ENCODE measurements at places on chromosomes 5 and 9.
A peak's percentile ranks its signal among the peaks of the same experiment; 100 is the strongest.

GRCh38 chr9:92432972-92433548, 8.8 kb upstream of the OMD start:
- no peak for DNase-seq

- DNase-seq: no peak
Observed at GRCh38 chr5:178368274-178368673, 135.7 kb upstream of the PHYKPL start.

DNA sequence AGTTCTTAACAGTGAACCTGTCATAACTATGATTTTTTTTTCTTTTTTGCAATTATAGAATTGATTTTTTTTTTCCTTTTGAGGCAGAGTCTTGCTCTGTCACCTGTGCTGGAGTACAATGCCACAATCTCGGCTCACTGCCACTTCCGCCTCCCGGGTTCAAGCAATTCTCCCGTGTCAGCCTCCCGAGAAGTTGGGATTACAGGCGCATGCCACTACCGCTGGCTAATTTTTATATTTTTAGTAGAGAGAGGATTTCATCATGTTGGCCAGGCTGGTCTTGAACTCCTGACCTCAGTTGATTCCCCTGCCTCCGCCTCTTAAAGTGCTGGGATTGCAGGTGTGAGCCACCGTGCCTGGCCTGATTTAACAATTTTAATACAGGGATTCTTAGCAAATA, 21.4 kb downstream of the UGCG start:
- no peak for DNase-seq

DNA sequence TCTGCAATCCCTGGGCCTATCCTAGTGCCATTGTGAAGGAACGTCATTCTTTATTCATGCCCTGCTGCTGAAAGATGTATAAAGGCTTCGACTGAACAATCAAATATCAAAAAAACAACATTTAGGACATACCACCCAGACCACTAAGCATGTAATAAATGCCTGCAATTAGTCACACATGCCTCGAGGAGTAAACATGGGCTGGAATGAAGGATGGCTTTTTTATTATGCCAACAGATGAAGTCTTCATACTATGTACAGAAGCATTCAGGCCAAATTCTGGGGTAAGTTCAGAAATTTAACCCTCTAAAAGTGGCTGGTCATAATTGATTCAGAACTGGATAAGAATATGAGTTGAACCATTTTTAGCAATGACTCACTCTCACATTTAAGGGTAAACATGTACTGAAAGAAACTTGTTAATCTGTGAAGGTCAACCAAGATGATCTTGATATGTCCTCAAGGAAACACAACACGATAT, 38.1 kb downstream of the FAM240B start:
- peak; percentile 60 for DNase-seq

DNA sequence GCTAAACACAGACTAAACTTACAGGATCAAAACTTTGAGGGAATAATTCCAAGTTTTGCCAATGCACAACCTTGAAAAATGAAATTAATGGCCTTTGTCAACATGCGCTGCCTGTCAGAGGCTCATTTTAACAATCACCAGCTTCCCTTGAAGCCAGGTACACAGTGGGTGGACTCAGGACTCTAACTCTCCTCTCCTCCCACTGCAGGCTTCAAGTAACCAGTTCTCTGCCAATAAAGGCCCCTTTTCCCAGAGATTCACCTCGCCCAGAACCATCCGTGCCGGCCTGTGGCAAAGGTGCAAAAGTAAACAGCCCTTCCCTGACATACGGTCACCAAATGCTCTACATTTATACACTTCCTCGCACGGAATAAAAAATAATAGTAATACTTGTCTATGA, 18.4 kb upstream of the FBP2 start:
- DNase-seq: no peak

DNA sequence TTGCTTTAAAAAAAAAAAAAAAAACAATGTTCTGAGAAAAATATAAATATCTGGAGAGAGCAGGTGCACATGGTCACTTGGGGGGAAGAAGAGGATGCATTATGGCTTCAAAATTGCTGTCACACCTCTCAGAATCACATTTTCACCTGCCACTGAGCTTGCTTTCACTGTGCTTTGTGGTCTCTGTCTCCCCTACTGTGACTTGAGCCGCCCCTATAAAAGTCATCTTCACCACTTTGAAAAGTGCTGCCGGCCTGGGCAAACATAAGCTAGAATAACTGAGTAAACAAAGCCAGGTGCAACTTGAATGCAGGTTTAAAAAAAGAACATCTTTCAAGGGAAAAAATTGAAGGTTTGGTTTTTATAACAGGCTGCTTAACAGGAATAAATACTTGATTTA, 368.1 kb upstream of the GRIA1 start:
- no peak for DNase-seq

GRCh38 chr9:935348-935965, 41.0 kb upstream of the DMRT3 start:
- peak; percentile 16 for DNase-seq

- no peak for DNase-seq
Observed at GRCh38 chr5:81068635-81069034, 108.5 kb downstream of the RASGRF2 start.

GRCh38 chr9:108441251-108441650, 414.5 kb downstream of the ACTL7B start:
- DNase-seq: no peak

- DNase-seq: no peak
Observed at GRCh38 chr5:22070186-22070728, 782.9 kb downstream of the CDH12 start.

DNA sequence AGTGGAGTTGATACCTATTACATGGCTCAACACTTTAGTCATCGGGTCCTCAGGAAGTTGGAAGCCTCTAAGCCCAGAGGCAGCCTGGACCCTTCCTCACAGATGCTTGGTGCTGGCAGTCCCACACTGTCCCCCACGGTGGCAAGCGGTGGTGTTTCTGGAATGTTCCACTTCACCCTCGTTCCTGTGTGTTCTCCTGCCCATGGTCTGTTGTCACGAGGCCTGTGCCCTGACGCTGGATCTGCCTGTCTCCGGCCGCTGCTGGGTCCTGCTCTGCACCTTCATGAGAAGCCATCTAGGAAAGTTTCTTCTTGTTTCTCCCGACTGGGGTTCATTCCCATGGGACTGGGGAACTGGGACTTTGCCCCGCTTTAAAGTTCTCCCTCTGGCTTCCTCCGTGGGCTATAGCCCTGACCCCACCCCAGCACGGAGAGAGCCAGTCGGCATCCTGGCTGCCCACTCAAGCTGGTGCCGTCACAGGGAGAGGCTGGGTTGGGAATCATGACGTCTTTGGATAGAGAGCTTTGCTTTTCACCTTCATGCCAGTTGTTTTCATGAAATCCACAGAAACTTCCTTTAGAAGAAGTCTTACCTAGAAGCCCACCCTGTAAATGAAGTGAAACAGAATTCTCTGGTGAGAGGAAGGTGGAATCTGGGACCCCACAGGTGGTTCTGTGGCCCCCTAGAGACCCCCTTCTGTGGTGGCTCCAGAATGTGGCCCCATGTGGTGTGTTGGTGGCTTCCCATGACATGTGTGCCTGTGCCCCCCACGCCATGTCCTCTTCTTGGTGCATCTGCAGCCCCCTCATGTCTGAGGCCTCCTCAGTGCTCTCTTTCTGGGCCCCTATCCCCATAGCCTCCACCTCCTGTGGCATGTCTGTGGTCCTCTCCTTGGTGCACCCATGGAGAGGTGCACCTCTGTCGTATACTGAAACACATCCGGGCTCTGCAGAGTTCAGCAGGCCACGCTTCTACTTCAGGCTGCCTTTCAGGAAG, 43.8 kb downstream of the TRIP13 start:
- DNase-seq: no peak

DNA sequence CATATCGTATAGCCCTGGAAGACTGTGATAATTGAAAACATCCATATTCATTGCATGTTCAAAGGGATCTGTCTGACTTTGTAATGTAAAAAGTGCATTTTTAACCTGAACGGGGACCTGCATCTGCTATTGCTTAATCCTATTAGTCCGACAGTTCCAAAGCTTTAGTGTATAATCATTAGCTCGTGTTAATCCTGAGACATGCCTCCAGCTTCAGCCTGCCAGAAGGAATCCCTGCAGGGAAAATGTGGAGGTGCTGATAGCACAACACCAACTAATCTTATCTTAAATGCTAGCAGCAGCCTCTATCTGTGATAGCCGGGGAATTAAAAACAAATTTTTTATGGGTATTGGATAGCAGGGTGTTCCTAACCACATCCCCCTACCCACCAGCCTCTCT, 495.2 kb downstream of the TLE4 start:
- no peak for DNase-seq

DNA sequence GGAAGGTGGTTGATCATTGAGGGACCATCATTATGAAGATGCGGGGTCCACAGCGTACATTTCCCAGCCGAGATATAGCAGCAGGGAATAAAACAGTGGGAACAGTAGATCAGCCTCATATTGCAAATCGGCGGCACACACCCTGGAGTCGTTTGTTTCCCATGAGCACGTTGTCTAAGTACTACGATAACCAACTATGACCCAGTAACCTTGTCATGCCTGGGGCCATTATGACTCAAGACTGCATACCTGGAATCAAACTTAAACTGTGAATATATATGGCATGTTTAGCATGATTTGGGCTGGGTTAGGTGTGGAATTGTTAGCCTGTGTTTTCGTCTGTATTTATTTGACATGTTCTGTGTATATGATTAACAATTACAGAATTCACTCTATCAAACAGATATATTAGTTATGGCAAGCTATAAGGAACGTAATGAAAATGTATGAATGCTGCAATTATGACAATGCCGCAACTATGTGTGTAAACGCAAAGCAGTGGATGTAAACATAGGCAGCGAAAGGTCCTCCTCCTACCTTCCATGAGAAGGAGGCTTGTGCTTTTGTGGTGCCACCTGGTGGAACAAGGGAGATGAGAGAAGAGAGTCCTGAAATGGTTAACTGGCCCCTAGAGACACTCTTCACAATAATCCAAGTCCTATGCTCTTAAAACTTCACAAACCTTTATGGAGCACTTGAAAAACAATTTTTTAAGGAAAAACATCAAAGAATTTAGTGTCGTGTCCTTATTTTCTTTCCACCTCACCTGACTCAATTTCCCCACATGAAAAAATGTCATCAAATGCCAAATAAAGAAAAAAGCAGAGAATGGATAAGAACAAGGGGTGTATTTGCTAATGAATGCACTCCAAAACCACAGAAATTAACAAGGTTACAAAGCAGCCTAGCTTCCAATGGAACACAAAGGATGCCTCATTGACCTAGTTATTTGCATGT, 47.1 kb downstream of the SEMA5A start:
- peak; percentile 72 for DNase-seq

GRCh38 chr9:18056269-18056992, 417.5 kb upstream of the ADAMTSL1 start:
- DNase-seq: no peak

DNA sequence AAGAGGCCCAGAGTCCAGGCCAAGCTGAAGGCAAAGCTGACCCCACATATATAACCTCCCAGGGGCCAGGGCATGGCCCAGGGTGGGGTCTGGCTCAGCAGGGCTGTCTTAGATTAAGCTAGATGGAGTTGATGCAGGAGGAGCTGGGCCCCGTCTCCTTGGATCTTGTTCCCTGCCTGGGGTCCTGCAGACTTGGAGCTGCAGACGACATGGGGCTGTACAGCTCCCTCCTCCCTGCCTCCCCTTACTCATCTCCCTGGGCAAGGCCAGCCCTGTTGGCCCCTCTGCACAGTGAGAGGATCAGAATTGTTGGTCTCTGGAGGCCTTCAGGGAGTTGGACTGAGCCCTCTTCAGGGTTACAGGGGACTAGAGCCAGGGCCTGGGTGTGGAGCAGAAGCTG, 134.9 kb downstream of the RGS3 start:
- DNase-seq: peak; percentile 34

DNA sequence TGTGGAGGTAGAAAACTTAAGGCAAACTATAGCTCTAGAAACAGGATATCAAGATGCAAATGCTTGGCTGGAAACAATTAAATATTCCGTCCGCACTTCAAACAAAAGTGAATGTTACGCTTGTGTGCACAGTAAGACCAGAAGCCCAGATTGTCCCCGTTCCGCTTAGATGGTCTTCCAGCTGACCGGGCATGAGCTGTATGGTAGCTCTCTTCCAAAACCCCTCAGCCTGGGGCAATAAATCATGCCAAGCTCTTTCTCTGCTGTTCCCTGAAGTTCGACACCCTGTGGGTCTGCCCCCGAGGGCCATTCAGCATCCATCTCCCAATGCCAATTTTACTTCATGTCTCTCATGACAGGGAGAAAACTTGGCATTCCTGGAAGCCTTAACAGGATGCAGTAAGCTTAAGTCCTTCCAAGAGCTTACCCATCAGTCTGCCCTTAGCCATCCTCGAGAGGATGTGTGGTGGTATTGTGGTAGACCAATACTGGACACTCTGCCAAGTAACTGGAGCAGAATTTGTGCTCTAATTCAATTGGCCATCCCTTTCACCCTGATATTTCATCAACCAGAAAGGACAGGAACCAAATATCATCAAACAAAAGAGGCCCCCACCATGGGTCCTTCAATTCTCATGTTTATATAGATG, 70.7 kb upstream of the RANBP6 start:
- DNase-seq: no peak

GRCh38 chr9:18595597-18595996, 121.6 kb downstream of the ADAMTSL1 start:
- DNase-seq: no peak

DNA sequence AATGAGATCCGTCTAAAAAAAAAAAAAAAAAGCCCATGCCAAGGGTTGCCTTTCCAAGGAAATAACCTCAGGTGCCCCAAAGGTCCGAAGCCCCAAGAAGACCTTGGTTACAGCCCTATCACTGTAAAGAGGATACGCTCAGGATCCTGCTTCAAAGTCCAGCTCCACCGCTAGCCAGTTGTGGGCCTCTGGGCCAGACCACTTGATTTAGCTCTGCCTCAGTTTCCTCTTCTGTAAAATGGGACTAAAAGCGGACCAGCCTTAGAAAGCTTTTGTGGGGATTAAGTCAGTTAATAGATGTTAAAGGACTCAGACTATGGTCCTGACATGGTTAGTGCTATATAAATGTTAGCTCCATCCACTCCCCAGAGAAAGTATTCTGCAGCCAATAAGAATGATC, 48.7 kb upstream of the ORM1 start:
- DNase-seq: no peak

GRCh38 chr5:115098041-115098702, 71.5 kb downstream of the TRIM36 start:
- DNase-seq: peak; percentile 70

DNA sequence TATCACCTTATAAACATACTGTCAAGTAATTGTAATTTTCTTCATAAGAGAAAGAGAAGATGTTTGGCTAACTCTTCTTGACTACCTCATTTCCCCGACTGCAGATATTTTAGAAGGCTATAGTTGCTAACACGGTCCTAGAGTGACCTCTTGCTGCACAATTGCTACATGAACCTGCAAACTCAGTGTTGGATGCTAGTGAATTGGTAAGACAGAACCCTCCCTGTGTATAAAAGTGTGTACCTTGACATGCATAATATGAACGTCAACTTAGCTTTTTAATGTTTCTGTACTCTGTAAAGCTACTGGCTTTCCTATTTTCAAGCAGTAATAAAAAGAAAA, 46.7 kb upstream of the CER1 start:
- peak; percentile 52 for DNase-seq

GRCh38 chr5:150603052-150603451, 37.4 kb upstream of the SYNPO start:
- no peak for DNase-seq
